D341Med (cell line): ENCODE measurements at places on chromosomes 2 and 18.

DNA sequence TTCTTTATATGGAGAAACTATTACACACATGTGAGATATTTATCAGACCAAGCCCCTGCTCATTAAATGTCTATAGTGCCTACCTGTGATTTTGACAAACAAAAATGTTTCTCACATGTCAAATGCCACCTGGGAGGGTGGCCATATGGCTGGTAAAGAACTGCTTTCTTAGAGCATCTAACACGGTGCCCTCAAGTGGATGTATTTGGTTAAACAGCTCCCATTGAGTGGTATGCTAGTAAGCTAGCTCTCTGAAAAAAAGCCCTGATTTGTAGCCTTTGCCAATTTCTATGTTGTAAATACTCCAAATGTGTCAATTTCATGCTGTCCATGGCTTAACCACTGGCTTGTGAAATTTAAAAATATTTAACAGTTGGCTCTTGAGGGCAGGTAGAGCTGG is 94.6 kb downstream of the PMAIP1 start:
- no peak for DNase-seq

DNA sequence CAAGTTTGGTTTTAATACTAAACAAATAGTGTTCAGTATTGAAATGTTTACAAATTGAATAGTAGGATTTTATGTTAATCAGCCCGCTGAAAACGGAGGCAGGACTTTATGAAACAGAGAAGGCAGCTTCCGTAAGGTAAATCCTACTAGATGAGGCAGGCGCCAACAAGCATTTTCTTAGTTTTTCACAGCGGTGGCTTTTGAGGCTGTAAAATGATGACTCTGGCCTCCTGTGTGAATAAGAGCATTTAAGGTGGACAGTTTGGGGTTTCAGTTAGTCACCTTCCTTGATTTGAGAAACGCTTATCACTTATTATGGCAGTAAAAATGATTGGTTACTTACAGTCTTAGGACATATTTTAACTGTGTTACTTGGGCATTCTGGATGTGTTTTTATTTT is 212.9 kb downstream of the PTGR3 start:
- no peak for DNase-seq

- DNase-seq, result no peak
These were observed 76.7 kb downstream of the TCF7L1 start for GRCh38 chr2:85209887-85210286.

GRCh38 chr2:182625814-182626213 is 90.2 kb upstream of the DNAJC10 start:
- DNase-seq, result no peak

DNA sequence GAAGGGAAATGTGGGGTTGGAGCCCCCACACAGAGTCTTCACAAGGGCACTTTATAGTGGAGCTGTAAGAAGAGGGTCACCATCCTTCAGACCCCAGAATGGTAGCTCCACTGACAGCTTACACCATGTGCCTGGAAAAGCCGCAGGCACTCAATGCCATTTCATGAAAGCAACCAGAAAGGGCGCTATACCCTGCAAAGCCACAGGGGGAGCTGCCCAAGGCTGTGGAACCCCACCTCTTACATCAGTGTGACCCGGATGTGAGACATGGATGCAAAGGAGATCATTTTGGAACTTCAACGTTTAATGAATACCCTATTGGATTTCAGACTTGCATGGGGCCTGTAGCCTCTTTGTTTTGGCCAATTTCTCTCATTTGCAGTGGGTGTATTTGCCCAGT is 694.7 kb downstream of the CBLN2 start:
- DNase-seq, result no peak

DNA sequence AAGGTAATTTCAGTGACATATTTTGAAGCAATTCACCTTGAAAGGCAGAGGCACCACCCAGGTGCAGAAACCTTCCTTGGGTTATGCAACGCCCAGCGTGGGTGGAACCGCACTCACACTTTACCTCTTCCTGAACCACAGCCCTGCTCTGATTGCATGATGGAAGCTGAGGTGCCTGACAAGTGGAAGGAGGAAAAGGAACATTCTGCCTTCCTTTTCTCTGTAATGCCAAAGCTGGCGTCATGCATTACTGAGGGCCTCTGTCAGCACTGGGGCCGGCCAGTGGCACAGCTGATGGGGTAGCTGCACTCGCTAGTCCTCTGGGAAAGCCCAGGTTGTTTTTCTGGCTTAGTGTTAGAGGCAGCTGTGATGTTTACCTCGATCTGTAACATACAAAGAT is 266.5 kb downstream of the NEDD4L start:
- DNase-seq, result no peak

GRCh38 chr2:71620116-71620515 is 166.8 kb downstream of the DYSF start:
- DNase-seq, result no peak

GRCh38 chr2:54455131-54455562 is 980 bp upstream of the SPTBN1 start:
- DNase-seq, result no peak

- no peak for DNase-seq
These were observed 105.0 kb upstream of the MAP3K20 start for GRCh38 chr2:172970660-172971059.

DNA sequence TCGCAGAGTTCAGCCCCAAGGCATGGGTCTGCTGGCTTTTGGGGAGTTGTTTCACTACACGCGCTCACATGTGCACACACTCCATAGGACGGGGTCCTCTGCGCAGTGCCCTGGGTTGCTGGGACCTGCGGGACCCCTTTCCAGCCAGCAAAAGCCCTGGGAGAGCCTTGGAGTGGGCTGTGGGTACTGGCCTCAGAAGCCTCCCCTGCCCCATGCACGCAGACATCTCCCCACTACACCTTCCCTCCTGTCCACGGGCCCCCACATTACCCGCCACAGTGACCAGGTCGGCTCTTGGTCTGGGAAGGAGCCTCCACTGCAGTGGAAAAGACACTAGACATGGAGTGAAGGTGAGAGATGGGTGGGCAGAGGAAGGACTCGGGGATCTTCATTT is 48.5 kb downstream of the FAM168B start:
- no peak for DNase-seq

GRCh38 chr2:102796337-102796736 is 34.5 kb downstream of the TMEM182 start:
- DNase-seq, result no peak

- peak; percentile 75 for DNase-seq
These were observed 8.8 kb downstream of the GKN2 start for GRCh38 chr2:68943581-68944568.

- no peak for DNase-seq
These were observed 24.6 kb upstream of the RNU4ATAC start for GRCh38 chr2:121505986-121506586.

DNA sequence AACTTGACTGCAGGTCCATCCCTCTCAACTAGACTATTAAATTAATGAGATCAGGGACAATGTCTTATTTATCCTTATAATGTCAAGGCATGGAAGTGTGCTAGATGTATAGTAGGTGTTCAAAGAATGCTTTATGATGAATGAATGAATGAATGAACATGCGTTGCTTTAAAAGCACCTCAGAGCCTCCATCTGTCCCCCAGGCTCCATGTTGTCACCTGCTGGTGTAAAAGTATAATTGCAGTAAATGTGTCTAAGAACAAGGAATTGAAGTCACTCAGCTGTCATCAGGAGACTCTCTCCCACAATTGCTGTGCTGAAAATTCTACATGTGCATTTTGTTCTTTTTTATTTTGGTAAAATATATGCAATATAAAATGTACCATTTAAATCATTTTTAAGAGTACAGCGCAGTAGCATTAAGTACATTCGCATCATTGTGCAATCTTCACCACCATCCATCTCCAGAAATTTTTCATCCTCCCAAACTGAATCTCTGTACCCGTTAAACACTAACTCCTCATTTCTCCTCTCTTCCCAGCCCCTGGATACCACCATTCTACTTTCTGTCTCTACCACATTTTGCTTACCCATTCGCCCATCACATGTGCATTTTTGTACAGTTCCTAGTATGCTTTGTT is 52.6 kb downstream of the GNAL start:
- DNase-seq, result peak; percentile 72

DNA sequence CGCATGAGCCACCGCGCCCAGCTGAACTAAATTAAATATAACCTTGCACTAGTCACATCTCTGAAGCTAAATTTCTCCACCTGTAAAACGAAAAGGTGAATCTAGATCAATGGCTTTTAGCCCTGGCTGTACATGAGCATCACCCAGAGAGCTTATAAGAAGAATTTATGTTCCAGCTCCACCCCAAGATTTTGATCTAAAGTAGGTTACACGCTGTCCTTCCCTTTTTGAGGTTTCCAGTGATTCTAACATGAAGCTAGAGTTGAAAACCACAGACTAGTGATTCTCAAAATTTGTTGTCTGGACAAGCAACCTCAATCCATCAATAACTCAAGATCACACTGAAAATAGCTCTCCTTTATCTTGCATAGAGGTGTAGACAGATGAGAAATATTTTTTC is 208.8 kb upstream of the CRIM1 start:
- no peak for DNase-seq

GRCh38 chr18:57585855-57586250 is 649 bp downstream of the FECH start:
- no peak for DNase-seq

DNA sequence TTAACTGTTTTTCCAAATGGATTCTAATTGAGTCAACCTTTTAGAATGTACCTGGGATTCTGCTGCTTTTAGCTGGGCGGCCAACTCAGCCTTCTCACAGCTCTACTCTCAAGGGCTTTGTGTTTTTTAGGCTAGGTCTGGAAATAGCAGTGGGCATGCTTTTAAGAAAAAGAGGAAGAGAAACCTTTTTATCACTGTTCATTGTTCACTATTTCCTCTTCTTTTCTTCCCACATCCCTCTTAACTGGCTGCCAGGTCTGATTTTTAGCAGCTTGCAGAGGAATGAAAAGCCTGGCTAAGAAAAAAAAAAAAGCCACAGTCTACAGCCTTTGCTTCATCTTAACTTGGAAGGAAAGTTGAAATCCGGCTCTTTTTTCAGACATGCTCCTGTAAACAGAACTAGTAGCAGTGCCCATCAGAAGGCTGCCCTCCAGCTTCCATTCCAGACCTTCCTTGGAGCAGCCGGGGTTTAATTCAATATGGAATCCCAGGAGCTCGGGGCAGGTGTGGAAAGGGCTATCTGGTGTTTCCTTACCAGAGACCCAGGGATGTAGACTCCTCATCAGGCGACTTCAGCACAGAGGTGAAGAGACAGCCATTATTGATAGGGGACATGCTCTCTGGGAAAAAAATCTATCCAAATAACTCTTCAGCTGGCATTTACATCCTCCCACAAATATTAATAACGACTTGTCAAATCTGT is 230.7 kb downstream of the MYO3B start:
- DNase-seq, result no peak

- no peak for DNase-seq
These were observed 20.2 kb upstream of the ACVR2A start for GRCh38 chr2:147824620-147825019.

- no peak for DNase-seq
These were observed 833 bp downstream of the EPB41L5 start for GRCh38 chr2:120013597-120014223.

DNA sequence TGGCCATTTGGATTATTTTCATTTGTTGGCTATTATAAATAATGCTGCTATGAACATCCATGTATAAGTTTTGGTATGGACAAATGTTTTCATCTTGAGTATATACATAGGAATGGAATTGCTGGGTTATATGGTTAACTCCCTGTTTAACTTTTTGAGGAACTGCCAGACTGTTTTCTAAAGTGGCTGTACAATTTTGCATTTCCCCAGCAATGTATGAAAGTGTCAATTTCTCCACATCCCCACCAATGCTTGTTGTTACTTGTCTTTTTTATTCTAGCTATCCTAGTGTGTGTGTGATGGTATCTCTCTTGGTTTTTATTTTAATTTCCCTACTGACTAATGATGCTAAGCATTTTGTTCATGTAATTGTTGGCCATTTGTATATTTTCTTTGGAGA is 90.6 kb upstream of the CYP26B1 start:
- DNase-seq, result no peak

DNA sequence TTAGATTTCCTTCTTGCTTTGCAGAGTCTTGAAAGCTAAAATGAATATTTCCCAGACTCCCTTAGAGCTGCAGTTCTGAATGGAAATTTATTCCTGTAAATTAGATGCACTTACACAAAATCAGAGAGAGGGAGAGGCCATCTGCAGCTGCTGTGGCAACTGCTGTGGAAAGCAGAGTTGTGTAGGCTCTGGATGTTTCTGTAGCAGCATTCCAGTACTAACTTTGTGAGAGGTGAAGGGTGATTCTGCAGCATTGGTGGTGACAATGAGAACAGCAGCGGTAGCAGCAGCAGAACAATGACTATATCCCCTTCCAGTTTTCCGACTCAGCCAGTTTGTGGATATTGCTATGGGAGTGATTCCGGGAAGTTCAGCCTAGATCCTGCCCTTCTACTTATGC is 433.0 kb upstream of the REG3G start:
- DNase-seq, result no peak

GRCh38 chr2:28193630-28194403 is 198.8 kb upstream of the FOSL2 start:
- peak; percentile 51 for DNase-seq

DNA sequence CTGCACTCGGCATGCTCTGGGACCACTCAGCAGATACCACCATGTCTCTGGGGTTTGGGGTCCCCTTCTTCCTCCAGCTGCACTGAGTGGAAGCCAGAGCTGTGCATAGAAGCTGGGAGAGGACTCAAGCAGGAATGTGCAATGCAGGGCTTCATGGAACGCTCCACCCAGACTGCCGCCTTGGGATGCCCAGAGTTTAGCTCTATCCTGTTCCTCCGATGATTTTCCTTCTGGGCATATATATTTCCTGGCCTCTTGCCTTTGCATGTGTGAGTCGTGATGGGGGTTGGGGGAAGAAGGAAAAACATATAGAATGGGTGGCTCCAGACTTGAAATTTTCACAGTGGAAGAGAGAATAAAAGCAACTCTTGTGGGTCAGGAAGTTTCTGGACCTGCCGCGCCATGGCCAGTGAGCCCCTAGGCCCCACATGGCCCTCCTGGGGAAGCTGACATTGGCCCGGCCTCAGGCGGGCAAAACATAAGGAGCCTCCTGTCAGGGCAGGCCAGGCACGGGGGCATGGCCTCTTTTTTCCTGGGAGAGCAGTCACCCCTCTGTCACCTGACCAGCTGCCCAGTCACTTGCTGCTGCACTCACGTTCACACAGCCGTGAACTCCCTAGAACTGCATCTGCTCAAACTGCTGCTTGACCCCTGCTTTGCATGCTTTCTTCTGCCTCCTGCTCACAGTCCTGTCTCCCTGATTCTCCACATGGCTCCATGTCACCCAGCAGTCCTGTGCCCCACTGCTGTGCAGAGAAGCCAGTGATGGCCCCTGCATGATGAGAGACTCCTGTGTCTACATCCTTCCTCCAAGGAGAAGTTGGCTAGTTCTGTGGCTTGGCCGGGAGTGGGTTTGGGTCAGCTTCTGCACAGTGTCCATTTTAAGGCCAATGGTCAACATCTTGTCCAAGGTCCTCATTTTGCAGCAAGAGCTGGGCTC is 197.8 kb downstream of the CTIF start:
- DNase-seq, result no peak
